ENCODE measurements at places on chromosomes 3 and 15.

DNA sequence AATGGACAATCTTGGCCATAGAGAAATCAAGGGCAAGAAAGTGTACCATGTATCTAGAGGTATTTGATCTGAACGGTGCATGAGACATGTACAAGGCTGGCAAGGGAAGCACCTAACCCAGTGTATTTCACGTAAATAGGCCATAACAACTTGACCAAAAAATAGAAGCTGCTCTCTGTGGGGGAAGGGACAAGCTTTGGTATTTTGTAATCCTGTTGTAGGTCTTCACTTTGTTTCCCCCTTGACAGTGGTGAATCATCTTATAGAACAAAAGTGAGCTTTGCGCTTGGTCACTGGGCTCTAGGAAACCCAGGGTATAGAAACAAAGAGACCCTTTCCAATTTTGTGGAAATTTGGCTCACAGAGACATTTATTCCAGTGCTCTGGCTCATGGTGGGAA lies 21.0 kb downstream of the LARS2 start:
- no peak for DNase-seq

DNA sequence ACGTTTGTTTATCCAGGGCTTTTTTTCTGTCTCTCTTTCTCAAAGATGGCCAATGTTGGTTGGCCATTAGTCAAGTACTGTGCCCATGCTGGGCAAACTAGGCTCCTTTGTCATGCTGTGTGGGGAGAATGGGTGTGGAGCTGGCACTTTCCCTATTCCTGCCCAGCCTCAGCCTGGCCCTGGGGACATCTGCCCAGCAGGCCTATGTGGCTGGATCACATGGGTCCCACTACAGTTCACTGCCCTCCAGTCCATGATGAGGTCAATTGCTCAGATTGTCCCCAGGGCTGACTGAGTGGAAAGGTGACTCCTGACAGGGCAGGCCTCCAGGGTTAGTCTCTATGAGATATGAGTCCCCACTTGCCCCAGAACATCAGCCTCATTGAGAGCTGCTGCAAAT lies 54.4 kb upstream of the HERC1 start:
- DNase-seq = no peak

GRCh38 chr3:31926543-31926942 lies 54.5 kb downstream of the OSBPL10 start:
- no peak for DNase-seq

DNA sequence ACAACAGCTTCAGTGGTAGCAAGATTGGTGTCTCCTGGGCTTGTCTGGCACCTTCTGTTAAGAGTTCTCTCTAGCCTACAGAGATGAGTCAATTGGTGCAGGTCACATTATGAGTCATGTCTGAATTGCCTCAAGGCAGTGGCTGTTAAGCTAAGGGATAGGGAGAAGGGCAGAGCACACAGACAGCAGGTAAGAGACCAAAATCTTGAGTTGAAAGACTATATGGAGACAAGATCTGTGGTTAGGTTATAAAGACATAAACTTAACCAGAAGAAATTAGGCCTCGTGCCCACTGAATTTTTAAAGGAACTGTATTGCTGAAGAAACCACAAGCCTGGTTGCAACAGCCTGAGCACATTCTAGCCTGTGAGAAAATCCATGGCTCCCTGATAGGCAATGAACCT lies 19.2 kb upstream of the KPNA1 start:
- no peak for DNase-seq

- no peak for DNase-seq
These were observed 41.6 kb upstream of the BDH1 start for GRCh38 chr3:197597335-197597734.

GRCh38 chr3:7506606-7507180 lies 645.8 kb downstream of the GRM7 start:
- DNase-seq = no peak

DNA sequence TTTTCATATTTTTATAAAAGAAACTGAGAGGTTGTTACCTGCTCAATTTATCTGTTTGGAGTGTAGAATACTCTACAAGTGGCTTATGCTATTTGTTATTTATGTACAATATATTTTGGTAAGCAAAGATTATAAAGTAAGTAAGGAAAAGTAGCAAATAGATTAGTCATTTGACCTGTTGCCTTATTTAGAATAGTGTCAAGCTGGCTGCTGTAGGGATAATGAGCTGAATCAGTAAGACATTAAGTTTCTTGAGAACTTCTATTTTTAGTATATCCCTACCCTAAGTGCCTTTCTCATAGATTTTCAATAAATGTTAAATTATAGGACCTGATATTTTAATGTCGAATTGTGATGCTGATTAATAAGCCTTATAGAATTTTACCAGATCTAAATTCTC lies 37.2 kb downstream of the ECT2 start:
- no peak for DNase-seq

- no peak for DNase-seq
These were observed 18.0 kb downstream of the MTMR10 start for GRCh38 chr15:30973379-30973778.

DNA sequence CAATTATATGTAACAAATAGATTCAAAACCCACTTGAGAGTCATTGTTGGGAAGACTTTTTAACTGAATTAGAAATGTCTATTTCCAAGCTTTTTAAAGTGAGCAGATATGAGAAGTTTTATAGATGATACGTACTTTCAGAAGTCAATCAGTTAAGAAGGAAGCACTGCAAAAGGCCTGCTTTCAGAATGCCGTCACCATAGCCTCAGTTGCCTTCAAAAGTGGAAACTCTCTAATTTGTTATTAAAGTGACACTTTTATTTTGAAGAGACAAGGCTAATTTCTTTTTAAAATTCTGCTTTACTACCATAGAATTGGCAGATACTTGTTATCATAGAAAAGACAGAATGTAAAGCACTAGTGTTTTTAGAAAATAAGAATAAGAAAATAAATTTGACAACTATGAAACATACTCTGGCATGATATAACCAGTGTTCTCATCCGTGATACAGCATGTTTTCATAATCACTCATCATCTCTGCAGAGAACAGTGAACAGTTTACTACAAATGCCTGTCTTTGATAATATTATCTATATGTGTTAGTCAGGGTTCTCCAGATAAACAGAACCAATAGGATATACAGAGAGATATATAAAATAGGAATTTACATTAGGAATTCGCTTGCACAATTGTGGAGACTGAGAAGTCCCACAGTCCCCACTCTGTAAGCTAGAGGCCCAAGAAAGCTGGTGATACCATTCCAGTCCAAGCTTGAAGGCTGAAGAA lies 7.0 kb upstream of the PLD1 start:
- no peak for DNase-seq

GRCh38 chr3:49787182-49787464 lies 781 bp upstream of the IP6K1 start:
- no peak for DNase-seq

GRCh38 chr3:32947789-32948238 lies 3.6 kb upstream of the CCR4 start:
- DNase-seq = peak; percentile 88

- DNase-seq = no peak
These were observed 16.9 kb downstream of the PPP2R3A start for GRCh38 chr3:135982404-135982761.

- no peak for DNase-seq
These were observed 536.4 kb downstream of the RSL24D1 start for GRCh38 chr15:54660356-54660755.

- no peak for DNase-seq
These were observed 2.8 kb downstream of the FES start for GRCh38 chr15:90887037-90887481.

DNA sequence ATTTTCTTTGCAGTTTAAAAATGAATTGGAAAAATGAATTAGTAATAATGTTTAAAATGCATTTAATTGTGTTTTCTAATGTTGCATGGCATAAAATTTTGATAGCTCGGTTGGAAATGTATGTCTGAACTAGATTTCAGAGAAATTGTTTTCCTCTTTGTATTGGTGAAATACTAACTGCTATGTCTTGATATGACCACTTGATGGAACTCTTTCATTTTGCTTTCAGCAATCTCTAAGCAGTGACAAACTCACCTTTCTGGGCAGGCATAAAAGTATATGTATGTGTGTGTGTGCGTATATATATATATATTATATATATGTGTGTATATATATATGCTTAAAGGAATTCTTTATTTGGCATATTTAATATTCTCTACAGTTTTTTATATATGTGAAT lies 239.3 kb upstream of the ZNF717 start:
- DNase-seq = no peak

- DNase-seq = no peak
These were observed 11.7 kb upstream of the GNAT1 start for GRCh38 chr3:50179710-50180109.

DNA sequence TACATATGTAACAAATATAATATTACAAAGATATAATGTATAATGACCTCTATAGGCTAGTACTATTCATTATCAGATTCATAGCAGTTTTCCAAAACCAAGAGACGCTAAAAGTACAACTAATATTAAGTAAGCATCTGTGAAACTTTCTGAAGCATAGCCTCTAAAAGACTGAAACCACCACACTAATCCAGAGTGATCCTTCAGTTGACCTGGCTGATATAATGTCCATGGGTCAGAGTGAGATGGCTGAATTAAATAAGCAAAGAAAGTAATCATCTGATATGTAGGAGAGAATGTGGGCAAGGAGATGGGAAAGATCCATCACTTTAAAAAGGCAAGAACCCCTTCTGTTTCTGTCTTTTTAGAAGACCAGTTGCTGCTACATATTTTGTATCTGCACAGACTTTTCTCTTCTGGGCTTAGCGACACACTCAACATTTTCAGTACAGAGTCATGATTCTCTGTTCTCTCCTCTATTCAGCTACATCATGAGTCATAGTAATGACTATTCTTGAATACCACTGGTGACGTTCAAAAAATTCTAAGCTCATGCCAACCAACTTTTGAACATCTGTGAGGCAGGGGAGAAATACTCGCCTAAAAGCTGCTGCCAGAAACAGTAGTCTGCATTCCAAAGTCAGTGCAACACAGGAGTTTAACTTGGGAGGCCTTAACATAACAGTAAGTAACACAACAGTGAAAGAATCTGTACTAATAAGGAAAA lies 149.6 kb downstream of the MAGI1 start:
- peak; percentile 53 for DNase-seq

DNA sequence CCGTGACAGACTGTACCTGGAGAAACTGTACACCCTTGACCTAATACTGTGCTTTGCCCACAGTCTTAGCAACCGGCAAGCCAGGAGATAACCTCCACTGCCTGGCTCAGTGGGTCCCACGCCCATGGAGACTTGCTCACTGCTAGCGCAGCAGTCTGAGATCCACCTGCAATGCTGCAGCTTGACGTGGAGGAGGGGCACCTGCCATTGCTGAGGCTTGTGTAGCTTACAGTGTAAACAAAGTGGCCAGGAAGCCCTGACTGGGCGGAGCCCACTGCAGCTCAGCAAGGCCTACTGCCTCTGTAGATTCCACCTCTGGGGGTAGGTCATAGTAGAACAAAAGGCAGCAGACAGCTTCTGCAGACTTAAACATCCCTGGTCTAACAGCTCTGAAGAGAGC lies 189.3 kb downstream of the EDEM1 start:
- no peak for DNase-seq

DNA sequence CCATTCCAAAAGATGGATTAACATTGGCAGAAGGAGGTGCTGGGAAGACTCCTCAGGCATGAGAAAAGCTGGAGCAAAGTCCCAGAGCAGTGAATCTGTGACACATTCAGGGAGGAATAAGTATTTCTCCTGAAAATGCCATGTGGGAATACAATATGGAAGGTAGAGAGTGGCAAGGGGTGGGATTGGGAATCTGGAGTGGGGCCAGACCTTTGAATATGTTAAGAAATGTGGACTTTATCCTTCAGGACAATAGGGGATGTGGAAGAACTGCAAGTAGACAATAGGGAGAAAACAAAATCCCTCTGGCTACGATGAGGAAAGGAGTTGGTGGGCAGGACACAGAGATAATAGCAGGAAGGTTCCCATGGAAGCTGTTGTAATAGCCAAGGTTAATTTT lies 305.6 kb upstream of the TGFBR2 start:
- DNase-seq = no peak

DNA sequence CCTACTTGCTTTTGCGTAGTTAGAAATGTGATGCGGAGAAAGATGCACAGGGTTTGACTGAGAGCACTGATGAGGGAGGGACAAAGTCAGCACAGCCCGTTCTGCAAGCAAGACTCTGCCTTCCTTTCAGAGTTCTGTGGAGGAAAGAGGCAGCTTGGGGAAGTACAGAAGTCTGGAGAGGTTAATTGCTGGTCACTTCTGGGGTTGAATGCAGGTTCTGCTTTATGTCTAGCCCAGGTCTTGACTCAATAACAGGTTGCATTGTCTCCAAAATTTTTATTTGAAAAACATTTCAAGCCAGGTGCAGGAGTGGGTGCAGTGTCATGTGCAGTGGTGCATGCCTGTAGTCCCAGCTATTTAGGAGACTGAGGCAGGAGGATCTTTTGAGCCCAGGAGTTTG lies 461.7 kb downstream of the NR2F2 start:
- no peak for DNase-seq

DNA sequence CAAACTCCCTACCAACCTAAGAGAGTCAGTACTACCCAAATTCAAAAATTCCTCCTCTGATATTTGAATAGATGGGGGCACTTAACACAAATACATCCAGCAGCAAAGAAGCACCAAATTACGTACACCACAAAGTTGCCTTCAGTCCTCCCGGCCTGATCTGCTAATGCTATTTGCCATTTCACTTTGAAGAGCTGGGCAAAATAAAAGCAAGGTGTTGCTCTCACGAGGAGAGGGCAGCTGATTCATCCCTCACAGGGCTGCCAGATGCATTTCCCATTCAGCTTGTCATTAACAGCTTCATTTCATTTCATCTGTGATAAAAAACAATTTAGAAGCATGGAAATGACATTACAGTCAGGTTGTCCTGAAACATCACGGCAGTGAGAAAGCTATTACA lies 283.4 kb upstream of the VEPH1 start:
- DNase-seq = no peak

GRCh38 chr3:46858456-46858855 lies 4.8 kb downstream of the MYL3 start:
- peak; percentile 16 for DNase-seq

DNA sequence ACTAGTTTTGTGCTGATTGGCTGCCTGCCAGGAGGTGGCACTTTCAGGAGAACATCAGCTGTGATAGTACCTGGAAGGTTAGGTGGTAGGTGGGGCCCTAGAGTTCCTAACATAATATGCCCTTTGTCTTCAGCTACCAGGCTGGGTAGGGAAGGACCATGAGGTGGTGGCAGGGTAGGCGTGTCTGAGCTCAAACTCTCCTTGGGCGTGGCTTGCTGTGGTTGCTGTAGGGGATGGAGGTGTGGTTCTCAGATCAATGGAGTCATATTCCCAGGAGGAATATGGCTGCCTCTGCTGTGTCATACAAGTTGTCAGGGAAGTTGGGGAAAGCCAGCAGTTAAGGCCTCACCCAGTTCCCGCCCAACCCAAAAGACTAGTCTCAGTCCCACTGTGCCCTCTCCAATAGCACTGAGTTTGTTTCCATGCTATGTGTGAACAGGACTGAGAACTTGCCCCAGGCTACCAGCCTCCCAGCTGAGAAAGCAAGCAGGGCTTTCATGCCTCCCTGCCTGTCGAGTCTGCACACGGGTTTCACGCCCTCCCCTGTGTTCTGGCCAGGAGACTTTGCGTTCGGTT lies 107.7 kb downstream of the CHCHD4 start:
- DNase-seq = no peak

GRCh38 chr3:172280406-172281051 lies 167.7 kb downstream of the GHSR start:
- DNase-seq = no peak

- DNase-seq = peak; percentile 87
These were observed 1.4 kb upstream of the PARP14 start for GRCh38 chr3:122679085-122679881.

All from aorta (tissue), 5 donors.